ENCODE measurements at places on chromosomes 12 and 14.

GRCh38 chr12:19694627-19695026 lies 255.3 kb downstream of the AEBP2 start:
- no peak for DNase-seq

GRCh38 chr12:88645816-88646215 lies 65.5 kb upstream of the KITLG start:
- no peak for DNase-seq

- DNase-seq: no peak
These were observed 58.3 kb downstream of the SMOC1 start for GRCh38 chr14:69937367-69938081.

DNA sequence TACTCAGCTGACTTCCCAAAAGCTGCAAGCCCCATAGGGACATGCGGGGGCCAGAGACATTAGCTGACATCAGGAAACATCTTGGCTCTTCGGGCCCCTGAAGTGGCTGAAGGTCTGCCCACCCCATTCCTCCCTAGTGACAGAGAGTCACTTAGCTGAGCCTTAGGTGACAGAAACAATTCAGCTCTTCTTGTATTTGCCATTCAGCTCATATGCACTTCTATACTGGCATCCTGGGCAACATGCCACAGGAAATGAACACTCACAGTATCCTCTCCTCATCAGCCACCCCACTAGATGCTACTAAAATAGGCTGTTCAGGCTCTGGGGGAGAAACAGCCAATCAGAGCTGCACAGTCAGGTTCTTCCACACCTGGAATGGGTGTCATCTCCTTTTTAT lies 3.4 kb downstream of the DCTN2 start:
- DNase-seq: no peak

GRCh38 chr12:52058631-52059361 lies 7.6 kb downstream of the NR4A1 start:
- no peak for DNase-seq

GRCh38 chr12:46518729-46519128 lies 146.2 kb upstream of the SLC38A2 start:
- no peak for DNase-seq

GRCh38 chr12:51626629-51627028 lies 35.6 kb downstream of the SCN8A start:
- DNase-seq: no peak

GRCh38 chr12:55654511-55655214 lies 18.0 kb downstream of the OR10P1 start:
- no peak for DNase-seq

- DNase-seq: no peak
These were observed 7.7 kb downstream of the CBX5 start for GRCh38 chr12:54272214-54272613.

- no peak for DNase-seq
These were observed 36.4 kb upstream of the GXYLT1 start for GRCh38 chr12:42180990-42181596.

GRCh38 chr14:21642683-21643082 lies 7.9 kb upstream of the OR10G2 start:
- no peak for DNase-seq

DNA sequence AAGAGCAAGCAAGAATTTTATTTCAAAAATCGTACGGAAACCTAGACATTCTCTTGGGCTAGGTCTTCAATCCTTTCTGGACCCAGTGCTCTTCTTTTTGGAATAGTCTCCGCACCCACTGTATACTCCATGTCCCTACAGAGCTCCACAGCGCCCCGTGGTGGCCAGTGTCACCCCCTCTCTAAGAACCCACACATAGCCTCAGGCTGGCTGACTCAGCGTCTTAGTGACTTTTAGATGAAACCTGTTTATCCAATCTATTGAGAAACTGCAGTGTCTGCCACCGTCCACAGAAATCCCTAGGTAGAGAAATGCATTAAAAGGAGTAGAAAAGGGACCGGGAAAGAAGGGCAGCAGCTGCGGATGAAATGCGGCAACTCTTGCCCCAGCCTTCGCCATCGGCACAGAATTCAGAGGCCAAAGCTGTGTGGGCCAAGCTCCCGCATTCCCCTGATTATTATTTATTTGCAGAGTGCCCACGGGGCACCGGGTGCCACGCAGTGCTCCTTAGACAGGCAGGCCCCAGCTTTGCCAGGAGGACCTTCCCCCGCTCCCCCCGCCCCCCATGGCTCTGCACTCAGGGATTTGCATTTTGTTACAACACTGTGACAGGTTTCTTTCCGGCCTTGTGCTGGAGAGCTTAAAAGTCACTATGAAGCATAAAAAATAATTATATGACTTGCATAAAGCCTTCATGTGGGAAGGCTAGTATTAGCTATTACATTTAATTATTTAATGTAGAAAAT lies 170.1 kb upstream of the FKBP4 start:
- peak; percentile 47 for DNase-seq

DNA sequence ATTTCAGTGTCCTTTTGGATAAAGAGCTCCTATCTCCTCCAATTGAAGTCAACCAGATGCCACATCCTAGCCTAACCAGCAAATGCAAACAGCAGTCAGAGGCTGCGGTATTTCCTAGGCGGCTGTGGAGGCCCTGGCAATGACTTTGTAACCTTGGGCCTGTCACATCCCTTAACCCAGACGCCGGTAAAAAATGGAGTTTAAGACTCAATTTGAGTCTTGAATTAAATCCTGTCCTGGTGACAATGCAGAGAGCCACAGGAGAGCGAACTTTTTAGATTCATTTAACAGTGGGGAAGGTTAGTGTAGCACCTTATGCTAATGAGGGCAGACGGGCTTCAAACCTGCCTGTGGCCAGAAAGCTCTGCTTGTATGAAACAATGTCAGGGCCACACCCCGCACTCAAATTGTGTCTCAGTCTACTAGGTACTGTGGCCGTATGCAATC lies 1.3 kb downstream of the C12orf75 start:
- no peak for DNase-seq

DNA sequence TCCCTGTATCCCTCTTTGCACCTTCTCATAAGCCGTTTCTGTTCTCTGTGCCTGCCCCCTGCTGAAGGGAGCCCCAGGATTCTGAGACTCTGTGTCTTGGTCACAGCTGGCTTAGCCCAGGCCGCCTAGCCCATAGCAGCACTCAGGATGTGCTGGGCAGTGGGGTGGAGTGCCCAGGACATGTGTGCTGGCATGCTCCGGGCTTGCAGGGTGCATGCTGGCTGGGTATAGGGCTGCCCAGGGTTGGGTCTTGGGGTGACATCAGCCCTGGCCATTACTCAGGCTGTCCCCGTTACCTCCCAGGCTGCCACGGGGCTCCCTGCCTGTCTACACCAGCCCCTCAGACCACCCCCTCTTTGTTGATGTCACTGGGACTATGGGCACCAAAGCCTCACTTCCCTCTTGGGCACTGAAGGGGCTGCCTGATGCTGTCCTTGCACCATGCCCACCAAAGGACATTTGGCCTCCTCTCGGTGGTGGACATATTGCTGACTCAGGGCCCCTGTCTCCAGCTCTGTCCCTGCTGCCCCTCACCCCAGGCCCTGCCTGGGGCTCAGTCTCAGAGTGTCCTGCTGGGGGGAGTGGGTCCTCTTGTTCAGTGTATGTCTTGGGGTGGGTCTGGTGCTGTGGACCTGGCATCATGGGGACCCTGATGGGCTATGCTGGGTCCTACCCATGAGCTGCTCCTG lies 2.4 kb downstream of the CEP170B start:
- DNase-seq: no peak

DNA sequence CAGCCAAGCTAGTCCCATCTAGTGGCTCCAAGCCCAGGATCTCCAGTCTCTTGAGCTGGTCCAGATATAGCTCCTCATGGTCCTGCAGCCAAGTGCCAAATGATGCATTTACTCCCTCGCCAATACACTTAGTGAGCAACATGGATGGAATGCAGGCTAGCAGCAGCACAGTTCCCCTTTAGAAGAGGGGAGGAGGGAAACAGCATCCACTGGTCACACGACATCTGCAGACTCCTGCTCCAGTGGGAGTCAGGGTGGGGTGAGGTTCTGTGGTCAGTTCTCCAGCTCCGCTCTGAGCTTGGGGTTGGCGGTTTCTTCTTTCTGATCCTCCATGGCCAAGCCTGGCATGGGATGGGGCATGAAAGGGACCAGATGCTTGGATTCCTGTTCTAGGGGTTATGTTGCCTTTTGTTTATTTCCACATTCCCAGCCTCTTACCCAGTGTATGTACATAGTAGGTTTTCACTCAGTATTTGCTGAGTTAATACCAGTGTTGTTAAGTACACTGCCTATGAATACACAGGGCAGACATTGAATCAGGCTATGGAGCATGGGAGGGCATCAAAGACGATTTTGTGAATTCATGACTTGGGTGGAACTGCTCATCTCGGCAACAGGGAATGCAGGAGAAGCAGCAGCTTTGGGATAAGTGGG lies 57.3 kb downstream of the GALNT16 start:
- DNase-seq: no peak

DNA sequence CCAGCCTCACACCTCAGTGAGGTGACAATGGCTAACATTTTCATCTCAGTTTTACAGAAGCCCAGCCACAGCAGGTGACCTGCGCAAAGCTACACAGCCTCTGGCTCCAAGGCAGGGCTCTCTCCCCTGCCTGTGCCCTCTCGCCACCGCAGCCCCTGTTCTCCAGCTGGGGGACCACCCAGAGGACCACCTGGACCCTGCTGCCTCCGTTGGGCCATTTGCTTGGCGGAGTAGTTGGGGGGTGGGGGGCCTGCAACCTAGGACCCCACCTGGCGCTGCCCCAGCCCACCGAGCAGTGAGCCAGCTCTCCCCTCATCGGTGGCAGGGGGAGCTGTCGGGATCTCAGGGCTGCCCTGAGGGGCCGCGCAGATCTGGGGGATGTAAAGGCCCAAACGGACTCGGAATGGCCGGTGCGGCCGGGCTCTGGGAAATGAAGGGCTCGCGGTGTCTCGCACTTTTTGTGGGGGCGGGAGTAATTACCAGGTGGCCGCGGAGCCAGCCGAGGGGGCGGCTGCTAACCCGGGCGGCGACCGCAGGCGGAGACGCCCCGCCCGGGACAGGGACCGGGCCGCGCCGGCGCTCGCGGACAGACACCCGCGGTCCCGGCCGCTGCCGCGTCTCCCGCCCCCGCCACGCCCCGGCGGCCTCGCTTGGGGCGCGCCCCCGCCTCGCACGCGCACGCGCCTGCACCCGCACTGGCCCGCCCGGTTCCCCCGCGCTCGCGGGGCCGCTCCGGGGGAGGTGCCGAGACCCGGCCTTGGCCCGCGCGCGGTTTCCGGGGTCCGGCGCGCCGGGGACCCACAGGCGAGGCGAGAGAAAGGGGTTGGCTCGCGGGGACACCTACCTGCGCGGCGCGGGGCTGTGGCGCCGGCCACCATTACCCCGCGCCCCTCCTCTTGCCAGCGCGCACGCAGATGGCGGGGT lies 8.6 kb upstream of the GPR68 start:
- no peak for DNase-seq

GRCh38 chr12:120199595-120200306 lies 1.2 kb downstream of the RPLP0 start:
- no peak for DNase-seq
